ENCODE measurements at places on chromosomes 4 and X.

DNA sequence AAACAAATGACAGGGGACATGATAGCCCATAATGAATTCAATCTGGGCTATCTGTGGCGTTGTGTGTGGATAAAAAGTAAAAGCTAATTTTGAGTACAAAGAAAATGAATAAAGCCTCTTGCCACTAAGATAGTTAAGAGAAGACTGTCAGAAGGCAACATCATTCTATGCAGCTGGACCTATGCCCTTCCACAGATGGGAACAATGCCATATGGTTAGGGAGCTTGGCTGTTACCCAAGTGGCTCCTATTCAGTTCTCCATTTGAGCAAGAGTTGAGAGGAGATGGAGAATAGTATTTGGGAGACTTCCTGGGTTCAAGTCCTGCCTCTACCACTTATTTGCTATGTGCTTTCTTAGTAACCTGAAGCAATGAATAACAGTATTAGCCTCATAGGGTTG is 107.7 kb downstream of the ANXA3 start:
- DNase-seq, result no peak

DNA sequence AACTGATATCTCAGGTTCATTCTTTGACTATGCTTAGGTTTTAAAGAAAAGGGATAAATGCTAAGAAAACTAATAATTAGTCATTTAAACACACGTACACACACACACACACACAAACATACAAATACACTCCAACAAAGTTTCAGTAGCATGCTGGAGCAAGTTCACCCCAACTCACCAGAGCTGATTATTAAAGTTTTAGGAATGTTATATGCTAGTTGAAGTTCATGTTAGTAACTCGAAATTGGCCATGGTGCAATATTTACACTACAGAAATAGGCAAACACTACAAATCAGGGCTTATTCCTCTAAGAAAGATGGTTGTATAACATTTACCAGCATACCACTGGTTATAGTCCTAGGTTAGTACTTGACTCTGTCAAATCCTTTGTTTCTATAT is 384.0 kb upstream of the DIPK2B start:
- no peak for DNase-seq

DNA sequence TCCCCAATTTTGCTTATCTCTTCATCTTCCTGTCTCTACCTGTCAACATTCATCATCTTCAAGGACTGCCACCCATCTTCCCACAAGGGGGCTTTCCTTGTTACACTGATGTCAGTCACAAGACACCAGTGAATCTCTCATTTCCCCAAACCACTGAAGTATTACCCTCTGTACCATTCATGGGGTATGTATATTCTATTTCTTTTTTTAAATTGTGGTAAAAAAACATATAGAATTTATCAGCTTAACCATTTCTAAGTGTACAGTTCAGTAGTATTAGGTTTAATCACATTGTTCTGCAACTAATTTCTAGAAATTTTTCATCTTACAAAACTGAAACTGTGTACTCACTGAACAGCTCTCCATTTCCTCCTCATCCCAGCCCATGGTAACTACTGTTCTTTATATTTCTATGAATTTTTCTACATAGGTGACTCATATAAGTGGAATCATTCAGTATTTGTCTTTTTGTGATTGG is 98.6 kb downstream of the LARP7 start:
- DNase-seq, result peak; percentile 29

GRCh38 chr4:119894650-119895208 is 171.9 kb downstream of the MAD2L1 start:
- DNase-seq, result no peak

- peak; percentile 34 for DNase-seq
Observed at GRCh38 chr4:56086073-56086541, 137.4 kb downstream of the CEP135 start.

- DNase-seq, result peak; percentile 63
Observed at GRCh38 chr4:152686452-152687013, 6.7 kb upstream of the TMEM154 start.

- no peak for DNase-seq
Observed at GRCh38 chr4:20367446-20367845, 115.7 kb downstream of the SLIT2 start.

DNA sequence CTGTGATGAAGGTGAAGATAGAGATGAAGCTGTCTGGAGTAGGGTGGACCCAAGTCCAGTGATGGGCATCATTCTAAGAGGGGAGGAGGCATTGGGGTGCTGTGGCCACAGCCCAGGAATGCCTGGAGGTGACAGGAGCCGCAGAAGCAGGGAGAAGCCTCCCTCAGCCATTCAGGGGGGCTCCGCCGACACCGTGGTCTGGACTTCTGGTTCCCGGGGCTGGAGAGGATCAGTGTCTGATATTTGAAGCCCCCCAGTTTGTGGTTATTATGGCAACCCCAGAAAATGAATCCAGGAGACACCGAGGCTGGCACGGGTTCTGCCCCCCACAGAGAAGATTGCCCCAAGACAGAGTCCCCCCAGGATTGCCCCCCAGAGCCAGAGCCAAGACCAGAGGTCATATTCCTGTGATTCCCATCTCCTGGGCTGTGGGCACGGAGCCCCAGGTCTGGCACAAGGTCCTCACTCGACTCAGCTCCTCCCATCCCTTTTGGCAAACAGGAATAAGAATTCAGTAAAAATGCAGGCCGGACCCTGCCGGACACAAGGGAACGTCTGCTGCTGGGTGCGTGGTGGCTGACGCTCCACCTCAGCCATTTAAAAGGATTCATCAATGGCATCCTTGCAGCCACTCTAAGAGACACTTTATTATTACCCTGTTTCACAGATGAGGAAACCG is 116.6 kb downstream of the CPZ start:
- DNase-seq, result no peak

DNA sequence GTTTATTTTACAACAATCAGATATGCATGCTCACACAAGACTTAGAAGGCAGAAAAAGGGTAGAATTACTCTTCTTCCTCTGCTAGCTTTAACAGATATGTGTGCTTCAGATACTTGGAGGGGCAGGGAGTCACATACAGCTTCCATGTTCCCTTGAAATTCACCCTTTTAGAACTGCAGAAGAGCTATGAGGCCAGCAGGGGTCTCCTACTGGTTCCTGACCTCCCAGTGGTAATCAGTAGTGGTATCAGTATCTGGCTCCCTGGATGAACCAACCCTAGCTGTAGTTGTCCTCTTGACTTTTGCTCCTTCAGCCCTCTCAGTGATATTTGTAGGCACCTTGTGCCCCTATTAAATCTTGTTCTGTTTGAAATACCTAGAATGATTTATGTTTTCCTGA is 81.5 kb downstream of the RCHY1 start:
- peak; percentile 82 for DNase-seq

DNA sequence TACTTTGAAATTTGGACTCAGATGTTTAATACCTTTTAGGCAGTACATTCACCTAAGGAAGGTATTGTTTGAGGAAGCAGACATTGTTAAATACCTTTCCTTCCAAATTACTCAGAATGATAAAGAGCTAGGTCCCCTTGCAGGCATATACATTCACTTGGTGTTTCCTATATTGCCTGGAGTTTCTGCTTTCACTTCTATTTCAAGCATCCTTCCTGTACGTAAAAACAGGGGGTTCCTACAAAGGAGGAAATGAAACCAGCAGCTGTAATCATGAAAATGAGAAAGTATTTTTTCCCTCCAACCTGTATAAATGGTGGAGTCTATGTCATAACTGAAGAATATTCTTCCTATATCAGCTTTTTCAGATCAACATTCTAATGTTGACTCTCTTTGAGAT is 90.4 kb upstream of the RASGEF1B start:
- DNase-seq, result no peak

DNA sequence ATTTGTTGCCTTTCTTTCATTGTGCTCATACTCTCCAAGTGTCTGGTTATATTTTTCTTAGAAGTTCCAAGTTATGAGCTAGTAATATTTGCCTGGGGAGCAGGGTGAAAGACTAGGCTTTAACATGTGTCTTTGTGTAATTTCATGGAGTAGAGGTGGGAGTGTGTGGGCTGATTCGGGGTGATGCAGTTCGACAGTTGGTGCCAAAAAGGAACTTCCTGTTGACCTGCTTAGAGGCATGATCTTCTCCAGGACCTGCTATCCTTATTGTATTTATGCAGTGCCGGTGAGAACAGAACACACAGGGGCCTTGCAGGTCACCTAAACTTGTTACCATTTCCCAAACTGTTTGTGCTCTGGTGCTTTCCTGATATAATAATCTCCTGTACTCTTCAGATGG is 21.2 kb downstream of the USP53 start:
- no peak for DNase-seq

DNA sequence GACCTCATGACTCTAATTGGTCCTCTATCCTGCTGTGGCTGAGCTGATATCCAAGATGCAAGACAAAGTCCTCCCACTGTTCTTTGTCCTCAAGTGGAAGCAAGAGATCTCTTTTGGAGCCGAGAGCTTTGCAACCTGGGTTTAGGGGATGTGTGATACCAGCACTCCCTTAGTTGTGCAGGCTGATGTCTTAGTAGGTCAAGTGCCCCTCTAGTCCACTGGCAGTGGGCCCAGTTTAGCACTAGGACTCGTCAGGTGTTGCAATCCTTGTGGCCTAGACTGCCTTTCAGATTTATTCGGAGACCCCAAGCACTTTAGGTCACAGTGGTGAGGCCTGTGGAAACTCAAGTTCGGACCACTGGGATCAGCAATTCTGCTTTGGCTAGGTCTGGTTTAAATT is 64.0 kb downstream of the GPRASP3 start:
- no peak for DNase-seq

DNA sequence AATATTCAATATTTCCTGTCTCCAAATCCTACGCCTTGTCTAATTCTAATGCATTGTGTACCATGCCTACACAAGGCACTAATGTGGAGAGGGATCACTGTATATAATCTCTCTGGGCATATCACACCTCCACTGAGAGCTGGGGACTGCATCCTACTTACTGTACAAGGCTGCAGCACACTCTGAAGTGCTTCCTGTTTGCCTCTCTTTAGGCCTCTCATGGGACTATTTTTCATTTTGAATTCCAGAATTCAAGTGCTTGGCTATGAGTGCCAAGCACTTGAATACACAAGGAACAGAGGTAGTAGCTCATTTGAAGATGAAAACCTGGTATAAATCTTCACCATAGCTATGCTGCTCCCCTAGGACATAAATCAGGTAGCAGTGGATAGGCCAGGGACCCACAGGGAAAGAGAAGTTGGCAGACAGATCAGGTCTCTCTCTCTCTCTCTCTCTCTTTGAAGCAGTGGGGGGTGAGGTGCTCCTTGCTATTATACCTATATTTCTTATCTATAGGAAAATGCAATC is 229.7 kb upstream of the MBNL3 start:
- DNase-seq, result no peak

GRCh38 chrX:115257711-115258110 is 23.8 kb upstream of the LRCH2 start:
- DNase-seq, result no peak

- no peak for DNase-seq
Observed at GRCh38 chr4:6027392-6027791, 9.2 kb upstream of the C4orf50 start.

- no peak for DNase-seq
Observed at GRCh38 chr4:5463361-5463760, 245.0 kb downstream of the EVC2 start.

- no peak for DNase-seq
Observed at GRCh38 chrX:15790769-15791290, 546 bp downstream of the ZRSR2 start.

GRCh38 chr4:147015491-147015890 is 69.8 kb upstream of the TTC29 start:
- no peak for DNase-seq

- no peak for DNase-seq
Observed at GRCh38 chr4:931194-931959, 739 bp downstream of the GAK start.

DNA sequence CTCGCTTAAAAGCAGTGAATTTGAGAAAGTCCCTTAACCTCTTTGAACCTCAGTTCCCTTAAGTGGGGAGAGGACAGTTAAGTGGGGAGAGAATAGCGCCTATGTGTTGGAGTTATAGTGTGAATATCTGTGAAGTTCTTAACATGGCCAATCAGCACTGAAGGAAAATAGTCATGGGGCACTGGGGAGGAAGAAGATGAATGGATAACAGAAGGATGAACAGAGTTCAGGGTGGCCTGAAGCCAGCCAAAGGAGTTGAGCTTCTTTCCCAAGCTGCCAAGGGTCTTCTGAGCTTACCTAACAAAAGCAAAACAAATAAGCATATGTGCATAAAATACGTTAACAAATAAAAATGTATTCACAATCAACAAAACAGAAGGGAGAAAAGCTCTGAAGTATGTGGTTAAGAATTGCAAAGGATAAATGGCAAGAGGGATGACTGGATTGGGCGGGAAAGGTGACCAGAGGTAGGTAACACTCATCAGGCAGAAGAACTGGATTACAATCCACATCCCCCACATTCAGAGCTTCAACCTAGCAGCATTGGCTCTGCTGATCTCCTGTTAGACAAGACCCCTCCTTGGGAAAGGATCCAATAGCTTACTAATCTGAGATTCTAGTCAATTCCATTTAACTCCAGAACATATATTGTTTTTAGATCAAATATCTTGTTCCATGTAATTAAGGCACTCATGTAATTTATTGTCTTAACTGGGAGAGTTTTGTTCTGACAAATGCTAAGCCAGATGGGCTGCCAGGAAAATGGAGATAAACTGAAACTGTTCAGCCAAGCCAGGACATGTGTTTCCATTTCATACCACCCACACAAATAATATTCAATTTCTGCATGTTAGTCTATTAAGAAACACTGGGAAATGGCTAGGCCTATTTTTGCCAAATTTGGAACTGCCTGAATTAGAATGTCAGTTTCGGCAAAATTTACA is 221.2 kb downstream of the LDB2 start:
- DNase-seq, result no peak

DNA sequence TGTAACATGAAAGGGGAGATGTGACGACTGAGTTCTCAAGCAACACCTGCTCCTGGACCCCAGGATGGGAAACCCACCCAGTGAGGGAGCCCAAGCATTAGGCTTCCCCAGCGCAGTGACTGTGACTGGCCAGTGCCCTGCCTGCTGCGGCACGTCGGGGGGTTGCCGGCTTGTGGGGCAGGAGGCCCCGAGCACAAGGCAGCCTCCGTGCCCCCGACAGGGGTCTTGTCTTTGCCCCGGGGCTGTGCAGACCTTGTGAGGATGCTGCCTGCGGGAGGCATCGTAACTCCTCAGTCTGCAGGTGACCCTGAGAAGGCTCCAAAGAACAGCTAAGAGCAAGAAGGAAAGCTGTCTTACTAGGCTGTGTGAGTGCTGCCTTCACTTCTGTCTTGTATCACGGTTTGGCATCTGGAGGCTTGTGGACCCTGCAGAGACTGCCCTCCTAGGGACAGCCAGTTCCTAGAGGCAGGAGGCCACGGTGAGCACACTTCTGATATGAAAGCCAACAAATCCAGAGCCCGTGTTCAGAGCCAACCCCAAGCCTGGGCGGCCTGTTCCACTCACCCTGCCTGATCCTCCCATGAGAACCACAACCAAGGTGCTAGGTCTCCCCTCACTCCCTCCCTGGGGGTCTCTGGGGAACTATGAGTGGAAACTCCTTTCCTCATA is 47.7 kb downstream of the FGFRL1 start:
- DNase-seq, result no peak

DNA sequence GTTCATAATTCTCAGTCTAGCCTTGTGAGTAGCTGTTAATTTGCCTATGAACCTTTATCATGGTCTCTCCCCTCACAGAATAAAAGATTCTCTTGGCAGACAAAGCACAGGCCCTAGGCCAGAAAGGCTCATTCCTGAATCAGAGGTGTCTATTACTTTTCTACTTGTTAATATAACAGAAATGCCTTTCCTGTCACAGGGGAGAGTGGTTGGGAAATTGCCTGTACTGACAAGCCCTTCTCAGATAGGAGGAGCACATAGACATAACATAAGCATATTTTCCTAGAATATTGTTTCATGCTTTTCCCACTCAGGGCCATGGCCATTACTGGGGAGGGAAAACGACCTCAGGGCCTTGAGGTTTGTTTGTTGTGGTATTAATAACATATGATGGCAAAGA is 308.3 kb downstream of the BMPR1B start:
- DNase-seq, result no peak

Measured in mesendoderm (in vitro differentiated cells).